ENCODE measurements at places on chromosomes 2 and 18.
A peak's percentile ranks its signal among the peaks of the same experiment; 100 is the strongest.

- DNase-seq = no peak
Measured at GRCh38 chr2:113160962-113161361, 12.8 kb upstream of the PSD4 start.

GRCh38 chr2:167264380-167264779, 376.1 kb downstream of the XIRP2 start:
- no peak for DNase-seq

GRCh38 chr2:7097353-7097895, 180.2 kb downstream of the RNF144A start:
- DNase-seq = peak; percentile 85

DNA sequence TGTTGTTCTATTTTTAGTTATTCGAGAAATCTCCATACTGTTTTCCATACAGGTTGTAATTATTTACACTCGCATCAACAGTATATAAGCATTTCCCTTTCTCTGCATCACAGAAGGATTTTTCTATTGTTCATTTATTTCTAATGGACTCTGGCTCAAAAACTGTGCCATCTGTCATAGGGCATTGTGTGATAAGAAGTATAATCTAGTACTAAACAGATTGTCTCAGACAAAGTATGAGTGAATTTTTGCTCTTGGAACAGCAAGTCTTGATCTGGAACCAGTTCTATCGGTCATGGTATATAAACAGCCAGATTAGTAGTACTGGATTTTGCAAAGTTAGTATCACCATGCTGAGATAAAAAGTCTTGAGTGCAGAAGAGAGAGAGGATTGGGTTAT, 145.8 kb downstream of the KIAA1328 start:
- no peak for DNase-seq

- DNase-seq = no peak
Measured at GRCh38 chr2:238087211-238087610, 12.9 kb upstream of the ESPNL start.

DNA sequence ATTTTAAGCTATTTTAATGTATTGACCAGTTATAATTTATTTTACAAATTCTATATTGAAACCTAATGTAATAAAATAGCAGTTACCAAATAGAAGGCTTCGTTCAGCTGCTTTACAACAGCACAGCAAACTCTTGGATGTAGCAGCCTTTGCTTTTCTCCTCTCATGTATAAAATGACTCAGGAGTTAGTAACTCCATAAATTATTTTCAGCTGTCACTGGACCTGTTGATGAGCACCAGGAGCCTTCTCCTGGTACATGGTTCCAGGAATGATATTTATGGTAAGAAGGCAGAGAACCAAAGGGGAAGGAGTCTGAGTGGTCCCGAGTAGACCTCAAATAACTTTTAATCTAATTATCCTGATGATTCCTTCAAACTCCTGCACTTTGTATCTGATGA, 256.4 kb upstream of the NETO1 start:
- DNase-seq = no peak

GRCh38 chr2:208983486-208983885, 440.4 kb upstream of the MAP2 start:
- no peak for DNase-seq
